ENCODE measurements at places on chromosomes 12 and 14.

DNA sequence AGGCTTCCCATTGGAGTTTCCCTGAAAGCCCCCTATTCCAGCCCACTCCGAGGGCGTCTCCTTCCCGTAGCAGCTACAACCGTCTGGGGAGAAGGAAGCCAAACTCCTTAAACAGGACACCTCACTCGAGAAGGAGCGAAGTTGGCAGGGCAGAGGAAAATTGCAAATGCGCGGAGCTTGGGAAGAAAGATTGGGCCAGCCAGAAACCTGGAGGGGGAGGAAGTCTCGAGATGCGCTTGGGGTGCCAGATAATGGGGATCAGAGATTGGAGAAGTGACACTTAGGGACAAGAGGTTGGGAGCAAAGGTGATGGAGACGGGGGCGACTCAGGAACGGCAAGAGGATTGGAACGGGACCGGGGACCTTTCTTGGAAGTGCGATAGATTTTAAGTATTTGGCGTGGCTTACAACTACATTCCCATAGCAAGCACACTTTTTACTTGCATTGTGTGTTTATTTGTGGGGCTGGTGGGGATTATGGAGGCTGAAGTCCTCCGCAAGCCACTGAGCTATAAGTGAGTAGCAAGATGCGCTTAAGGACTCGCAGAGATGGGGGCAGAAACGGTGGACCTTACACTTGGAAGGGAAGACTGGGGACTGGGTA, 926 bp downstream of the HRK start:
- DNase-seq, result no peak

- DNase-seq, result peak; percentile 20
Observed at GRCh38 chr12:100699209-100699608, 95.4 kb upstream of the ANO4 start.

DNA sequence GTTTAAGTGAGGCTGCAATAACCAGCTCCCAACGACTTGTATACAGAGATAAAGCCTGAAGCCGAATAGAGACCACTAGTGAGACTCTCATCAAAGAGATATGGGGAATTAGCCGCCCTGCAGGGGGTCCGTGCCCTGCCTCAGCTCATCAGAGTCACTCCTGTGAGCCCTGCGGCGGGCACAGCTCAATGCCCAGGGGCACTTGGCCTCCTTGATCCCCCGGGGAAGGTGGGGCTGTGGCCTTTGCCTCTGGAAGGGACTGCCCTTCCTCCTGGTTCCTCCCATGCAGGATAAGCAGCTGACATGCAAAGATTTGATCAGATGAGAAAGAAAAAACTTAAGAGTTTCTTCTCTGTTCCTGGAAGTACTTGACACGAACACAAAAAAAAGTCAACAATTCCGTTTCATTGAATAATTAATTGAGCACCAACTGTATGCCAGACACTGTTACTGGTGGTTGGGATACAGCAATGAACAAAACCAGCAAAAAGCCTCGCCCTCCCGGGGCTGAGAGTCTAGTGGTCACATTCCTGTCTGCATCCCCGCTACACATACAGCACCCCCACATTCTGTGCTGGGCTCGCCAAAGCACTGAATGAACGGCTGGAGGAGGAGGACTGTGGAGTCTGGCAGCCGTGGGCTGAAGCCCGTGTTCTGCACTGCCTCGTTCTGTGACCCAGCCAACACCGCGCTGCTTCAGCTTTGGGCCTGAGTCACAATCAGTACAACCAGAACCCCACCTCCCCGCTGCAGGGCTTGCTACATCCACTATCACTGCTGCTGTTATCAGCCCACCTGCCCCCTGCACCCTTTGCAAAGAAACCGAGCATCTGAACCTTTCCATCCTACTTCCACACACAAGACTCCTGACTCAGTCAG, 10.3 kb downstream of the TTC7B start:
- DNase-seq, result no peak

- DNase-seq, result no peak
Observed at GRCh38 chr12:31849090-31849687, 110.0 kb upstream of the RESF1 start.

DNA sequence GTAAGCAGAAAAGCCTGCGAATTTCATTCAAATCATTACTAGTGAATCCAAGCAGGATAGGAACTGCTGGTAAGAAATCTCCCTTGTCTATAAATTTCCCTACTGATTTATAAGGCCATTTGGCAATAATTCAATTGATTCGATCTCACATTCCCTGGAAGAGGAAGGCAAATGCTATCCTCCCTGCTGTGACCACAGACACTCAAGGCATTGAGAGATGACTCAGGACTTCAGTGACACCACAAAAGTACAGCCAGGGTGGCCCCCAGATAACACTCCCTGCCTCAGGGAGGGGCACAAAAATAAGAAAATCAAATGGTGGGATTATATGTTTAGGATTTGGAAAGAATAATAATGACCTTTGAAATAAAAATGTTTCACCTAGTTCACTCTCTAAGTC, 162.7 kb downstream of the GRIP1 start:
- no peak for DNase-seq

DNA sequence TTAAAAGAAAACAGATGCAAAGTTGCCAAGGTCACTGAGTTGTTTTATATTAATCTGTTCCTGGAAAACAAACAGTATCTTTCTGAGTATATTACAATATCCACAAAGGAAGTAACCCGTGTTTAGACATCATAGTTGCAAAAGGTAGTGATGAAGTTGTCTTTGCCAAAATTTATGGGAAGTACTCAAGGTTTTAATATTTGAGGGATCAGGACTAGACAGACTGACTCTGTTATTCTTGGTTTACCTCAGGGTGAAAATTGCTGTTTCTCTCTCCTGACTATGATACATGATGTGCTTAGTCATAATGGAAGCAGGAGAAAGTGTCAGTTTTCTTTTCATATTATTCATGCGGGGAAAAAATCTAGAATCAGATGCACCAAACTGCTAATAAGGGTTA, 28.3 kb downstream of the TMEM233 start:
- no peak for DNase-seq

DNA sequence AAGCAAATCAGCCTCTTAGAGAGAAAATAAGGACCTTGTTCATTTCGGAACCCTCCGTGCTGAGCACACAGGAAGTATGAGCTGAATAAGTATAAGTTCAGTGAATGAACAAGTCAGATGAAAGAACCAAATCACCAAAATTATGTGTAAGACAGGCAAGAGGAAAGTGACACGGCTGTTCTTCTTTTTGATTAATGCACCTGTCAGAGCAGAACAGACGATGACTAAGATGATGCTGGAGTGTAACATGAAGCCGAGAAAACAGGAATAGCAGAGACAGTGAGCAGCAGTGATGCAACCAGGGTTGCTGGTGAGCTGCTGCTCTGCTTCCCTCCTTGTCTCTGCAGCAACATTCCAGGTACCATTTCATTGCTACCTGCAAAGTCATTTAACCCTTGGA, 861.1 kb downstream of the GALC start:
- DNase-seq, result no peak

- DNase-seq, result no peak
Observed at GRCh38 chr14:95248432-95248831, 71.3 kb downstream of the CLMN start.

- no peak for DNase-seq
Observed at GRCh38 chr14:90691627-90692026, 124.6 kb downstream of the TTC7B start.

- DNase-seq, result no peak
Observed at GRCh38 chr12:107570721-107571120, 114.9 kb upstream of the PWP1 start.

DNA sequence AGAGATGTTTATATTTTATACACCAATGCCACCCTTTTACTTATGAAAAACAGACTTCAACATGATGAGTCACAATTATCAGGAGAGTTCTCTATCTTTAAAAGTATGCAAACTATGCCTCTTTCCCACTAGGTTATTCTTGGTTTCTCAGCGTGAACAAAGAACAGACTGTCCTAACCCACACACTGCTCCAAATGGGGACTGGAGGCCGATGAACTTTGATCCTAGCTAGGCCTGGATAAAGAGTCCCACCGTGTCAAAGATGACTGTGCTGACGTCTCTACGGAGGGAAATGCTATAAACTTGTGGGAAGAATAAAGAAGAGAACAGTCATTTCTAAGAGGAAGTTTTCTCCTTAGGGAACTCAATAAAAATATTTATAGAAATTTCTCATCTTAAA, 160.1 kb downstream of the EPS8 start:
- DNase-seq, result no peak

DNA sequence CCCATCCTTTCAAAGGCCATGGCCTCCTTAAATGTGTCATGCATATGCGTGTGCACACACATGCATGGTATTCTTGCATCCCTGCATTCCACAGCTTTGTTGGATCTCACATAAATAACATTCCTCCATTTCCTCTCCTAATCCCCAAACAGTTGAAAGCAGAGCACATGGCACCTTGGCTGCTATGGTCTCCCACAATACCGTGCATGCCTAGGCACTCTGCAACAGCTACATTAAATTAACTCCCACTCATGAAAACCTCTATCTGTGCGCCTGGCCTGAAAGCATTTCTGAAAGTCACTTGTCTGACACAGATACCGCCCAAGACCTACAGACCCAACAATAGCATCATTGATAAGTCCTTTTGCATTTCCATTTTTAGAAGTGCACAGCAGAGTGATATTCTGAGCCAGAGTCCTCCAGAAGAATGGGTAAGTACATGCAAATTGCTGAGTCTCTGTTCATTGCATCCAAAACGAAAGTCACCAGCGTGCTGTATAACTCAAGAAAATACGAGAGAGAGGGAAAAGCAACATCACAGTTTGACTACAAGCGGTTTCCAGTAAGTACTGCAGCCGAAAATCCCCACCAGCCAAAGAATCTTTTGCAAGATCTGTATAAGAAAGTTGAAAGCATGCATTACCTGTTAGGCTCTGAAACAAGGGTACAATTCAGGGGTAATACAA, 436 bp downstream of the ASB2 start:
- DNase-seq, result no peak

- no peak for DNase-seq
Observed at GRCh38 chr12:61538951-61539350, 721.3 kb upstream of the USP15 start.

DNA sequence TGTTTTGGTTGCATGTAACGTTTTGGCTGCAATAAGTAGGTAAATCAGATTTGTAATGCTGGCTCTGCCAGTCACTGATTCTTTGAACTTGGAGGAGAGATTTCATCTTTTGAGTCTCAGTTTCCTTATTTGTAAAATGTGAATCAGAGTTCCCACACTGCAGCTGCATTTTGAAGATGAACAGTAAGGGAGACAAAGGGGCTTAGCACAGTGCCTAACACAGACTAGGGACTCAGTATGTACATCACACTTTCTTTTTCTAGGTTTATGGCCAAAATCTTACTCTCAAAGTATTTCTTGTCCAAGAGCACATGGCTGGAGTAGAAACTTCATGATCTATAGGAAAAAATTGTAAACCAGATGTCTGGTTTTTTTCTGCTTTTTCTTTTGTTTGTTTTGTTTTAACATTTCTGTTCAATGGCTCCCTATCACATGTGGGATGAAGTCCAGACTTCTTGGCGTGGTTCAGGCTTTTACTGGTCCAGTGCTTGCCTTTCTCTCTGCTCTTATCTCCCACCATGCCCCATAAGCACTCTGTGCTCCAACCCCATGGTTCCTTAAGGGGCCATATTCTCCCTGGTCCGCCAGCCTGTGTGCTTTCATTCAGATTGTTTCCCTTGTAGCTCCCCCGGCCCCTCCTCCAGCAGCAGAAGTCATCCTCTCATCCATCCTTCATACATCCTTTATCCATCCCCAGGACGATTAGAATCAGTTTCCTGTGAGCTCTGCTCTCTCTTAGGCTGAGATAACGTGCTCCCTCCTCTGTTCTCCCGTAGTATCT, 58.0 kb downstream of the SYNE2 start:
- no peak for DNase-seq

GRCh38 chr12:65876898-65877721, 52.8 kb downstream of the HMGA2 start:
- no peak for DNase-seq

GRCh38 chr12:106841510-106842302, 67.2 kb downstream of the RIC8B start:
- peak; percentile 12 for DNase-seq

- no peak for DNase-seq
Observed at GRCh38 chr12:42918443-42918842, 328.9 kb upstream of the PRICKLE1 start.

DNA sequence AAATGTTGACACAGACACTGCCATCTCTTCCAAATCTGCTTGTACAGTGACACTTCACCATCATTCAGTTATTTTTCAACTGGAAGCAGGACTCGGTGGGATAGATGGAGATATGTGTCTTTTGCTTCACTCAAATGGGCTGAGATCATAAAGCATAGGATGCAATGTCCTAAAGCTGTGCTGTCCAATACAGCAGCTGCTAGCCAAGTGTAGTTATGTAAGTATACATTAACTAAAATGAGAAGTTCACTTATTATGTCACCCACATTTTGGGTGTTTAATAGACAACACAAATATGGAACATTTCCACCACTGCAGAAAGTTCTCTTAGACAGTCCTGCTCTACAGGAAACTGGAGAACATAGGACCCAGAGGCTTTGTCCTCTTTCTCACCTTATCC, 43.6 kb downstream of the AREL1 start:
- no peak for DNase-seq

- DNase-seq, result no peak
Observed at GRCh38 chr14:90742252-90742651, 74.0 kb downstream of the TTC7B start.

GRCh38 chr12:51744235-51744634, 104.3 kb downstream of the FIGNL2 start:
- no peak for DNase-seq

DNA sequence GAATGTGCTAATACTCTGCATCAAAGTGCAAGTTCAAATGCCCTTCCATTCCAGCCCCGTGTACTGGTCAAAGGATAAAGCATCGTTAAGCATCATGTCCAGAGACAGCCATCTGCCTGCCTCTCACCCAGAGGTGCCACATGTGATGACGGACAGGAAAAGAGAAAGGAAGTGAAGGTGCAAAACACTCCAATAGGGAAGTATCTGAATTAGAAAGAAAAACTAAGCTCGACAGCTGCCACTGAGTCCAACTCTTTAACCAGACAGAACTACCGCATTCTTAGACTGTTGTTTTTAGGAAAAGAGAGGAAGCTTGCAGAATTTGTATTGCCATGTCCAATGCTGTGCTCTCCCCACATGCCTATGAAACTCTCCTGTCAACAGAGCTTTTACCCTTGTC, 465.0 kb upstream of the SOX5 start:
- no peak for DNase-seq

DNA sequence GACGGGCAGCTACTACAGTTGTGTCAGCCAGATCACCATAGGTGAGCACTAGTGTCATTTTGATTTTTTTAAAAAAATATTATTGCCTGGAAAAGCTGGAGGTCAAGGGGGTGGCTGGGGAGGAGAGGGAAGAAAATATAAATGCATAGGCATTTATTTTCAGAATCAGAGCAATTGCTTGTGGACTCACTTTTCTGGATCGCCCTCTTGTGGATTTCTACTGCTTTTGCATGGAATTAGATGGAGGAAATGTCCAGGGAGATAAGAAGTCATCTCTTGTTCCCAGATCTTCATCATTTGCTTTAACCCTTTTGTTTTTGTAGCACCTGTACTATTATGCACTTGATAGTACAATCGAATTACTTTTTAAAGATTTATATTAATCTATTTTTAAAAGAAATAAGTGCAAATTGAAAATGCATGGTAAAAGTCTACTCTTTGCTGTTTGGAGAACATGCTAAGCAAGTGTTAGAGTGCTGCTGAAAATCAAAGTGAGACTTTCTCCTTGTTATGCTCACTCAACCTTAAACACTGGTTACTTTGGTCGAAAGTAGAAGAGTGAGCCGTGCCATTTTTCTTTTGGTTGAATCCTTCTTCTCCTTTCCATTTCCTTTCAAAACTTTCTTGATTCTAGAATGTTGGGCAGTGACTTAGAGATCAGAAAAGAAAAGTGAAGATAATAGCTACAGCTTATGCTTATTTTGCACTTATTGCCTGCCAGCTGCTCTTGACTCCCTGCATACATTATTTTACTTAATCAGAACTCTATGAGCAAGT, 60.6 kb upstream of the ANO4 start:
- DNase-seq, result no peak
